Ovary (tissue), 10 donors: ENCODE measurements at places on chromosomes 4 and X. TPM values are rescaled to one million over a fixed set of nuclear protein-coding genes. Genes with fewer than 3 reads are reported as not detected.

DNA sequence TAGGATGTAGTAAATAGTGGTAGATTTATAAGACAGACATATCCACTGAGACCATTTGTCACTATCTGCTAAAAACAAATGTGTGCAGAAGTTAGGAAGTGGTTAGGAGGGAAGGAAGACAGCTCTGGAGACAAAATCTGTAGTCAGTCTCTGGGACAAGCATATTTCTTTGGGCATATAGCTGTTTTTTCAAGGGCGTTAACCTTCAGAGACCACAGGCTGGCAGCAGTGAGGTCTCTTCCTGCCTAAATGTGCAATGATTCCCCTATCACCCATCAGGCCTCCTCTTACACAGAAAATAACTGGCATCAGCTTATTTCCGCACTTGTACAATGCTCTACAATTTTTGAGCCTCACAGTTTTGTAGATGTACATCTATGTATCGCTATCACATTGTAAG lies 6.5 kb downstream of the TMEM150C start:
- no peak overlapping the region for H3K4me3 ChIP-seq
- no peaks in the 10 kb centered on the region for H3K27me3 ChIP-seq
- H3K27ac ChIP-seq = no peak overlapping the region
- no peak for DNase-seq
- no peaks in the 10 kb centered on the region for H3K4me1 ChIP-seq

GRCh38 chr4:53646795-53647194 lies 55.5 kb upstream of the LNX1 start:
- H3K36me3 ChIP-seq = no peaks in the 10 kb centered on the region
- no peak for DNase-seq
- no peaks in the 10 kb centered on the region for H3K4me1 ChIP-seq

Gene SPANXD
- total RNA-seq = not detected

Gene SYNPO2
- 194 TPM for total RNA-seq

Gene LRIT3
- not detected for total RNA-seq

Gene GIMD1
- not detected for total RNA-seq
